ENCODE measurements at places on chromosomes 5 and 9.

- DNase-seq: no peak
Measured at GRCh38 chr5:17406423-17406838, 91.6 kb upstream of the TAF11L2 start.

DNA sequence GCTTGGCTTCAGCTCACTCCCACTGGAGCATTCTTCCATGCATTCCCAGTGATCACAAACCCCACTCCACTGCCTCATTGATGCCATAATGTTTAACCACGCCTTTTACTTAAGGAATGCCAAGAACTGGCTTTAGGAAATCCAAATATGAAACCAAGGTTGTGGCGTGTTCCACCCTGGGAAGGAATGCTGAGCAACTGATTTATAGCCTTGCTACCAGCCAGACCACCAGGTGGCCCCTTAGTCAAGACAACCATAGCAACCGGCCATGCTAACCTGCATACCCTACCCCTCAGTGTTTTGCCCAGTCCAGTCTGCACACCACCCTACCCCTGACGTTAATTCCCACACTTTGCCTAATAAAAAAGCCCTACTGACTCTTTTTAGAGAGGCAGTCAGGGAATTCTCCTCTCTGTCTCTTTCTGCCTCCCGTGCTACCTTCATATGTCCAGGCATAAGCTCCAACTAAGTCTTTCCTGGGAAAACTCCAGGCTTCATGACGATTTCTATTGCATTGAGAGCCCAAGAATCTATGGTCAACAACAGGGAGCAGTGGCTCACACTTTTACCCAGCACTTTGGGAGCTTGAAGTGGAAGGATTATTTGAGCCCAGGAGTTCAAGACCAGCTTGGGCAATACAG is 27.0 kb upstream of the PRRC2B start:
- DNase-seq: peak; percentile 31

DNA sequence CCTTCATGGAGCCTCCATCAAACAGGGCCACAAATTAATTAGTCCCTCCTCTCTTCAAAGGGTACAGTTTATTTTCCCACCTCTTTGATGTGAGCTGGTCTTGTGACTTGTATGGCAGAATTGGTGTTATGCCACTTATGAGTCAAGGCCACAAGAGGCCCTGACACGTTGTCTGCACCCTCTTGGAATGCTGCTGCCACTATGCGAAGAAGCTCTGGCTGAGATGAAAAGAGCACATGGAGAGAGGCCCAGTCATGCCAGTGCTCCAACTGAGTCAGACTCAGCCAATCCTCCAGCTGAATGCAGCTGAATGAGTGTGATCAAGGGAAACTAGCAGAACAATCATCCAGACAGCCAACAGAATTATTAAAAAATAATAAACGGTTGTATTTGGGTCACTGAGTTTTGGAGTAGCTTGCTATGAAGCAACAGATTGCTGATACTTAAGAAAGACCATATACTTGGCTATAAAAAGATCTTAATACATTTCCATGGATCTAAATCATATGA is 128.3 kb downstream of the MARCHF11 start:
- DNase-seq: no peak

DNA sequence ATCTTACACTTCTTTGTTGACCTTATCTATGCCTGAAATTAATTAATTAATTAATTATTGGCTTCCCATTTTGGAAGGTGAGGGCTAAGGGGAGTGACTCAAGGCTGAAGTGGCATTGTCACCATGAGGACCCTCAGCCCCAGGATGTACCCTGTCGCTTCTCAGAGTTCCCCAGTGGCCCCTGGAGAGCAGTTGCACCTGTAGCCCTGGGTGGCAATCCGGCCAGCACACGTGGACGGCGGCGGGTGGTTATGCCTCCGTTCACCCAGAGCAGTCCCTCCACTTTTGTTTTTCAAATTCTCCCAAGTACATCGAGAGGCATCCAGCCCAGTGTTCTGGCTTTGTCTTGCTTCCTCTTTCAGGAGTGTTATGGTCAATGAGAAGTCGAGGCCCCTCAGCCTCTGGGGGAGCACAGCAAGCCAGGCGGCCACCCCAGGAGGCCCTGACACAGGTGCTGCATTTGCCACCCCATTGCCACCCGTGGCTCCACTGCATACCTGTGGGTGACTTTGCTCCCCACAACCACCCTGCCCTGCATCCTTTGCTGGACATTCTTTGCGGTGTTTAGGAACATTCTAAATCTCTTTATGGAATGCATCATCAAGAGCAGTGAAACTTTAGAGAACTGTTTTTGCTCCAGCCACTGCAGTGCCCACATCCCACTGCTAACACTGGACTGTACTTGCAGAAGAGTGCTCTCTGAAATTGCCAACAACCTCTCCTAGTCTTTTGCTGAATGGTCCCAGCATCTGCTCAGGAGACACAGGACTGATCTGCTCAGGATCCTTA is 11.5 kb upstream of the IRX2 start:
- DNase-seq: no peak

- DNase-seq: no peak
Measured at GRCh38 chr9:107486674-107487520, 2.7 kb downstream of the KLF4 start.

DNA sequence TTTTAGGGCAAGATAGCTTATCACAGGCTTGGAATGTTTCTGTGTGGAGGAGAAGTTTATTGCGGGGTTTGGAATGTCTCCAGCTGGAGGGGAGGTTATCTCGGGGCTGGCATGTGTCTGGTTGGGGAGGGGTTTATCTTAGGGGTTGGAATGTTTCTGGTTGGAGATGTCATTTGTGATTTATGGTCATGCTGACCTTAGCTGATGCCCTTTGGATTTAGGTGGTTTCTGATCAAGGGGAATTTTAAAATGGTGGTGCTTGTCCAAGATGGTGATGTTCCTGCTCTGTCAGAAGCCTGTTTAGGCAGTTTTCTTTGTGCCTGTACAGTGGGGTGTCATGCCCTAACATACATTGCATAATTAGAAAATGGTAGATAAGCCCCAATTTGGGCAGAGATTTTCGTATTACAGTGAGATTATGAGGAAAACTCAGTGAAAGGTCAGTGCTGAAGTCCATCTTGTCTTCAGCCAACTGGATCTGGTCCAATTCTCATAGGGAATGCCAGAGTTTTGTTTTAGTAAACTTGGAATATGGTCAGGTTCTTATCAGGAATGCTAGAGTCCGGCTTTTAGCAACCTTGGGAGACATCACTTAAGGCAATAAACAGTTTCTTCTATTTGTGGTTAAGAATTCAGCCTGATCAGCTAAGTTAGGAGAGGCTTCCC is 14.3 kb downstream of the CDK20 start:
- DNase-seq: no peak

DNA sequence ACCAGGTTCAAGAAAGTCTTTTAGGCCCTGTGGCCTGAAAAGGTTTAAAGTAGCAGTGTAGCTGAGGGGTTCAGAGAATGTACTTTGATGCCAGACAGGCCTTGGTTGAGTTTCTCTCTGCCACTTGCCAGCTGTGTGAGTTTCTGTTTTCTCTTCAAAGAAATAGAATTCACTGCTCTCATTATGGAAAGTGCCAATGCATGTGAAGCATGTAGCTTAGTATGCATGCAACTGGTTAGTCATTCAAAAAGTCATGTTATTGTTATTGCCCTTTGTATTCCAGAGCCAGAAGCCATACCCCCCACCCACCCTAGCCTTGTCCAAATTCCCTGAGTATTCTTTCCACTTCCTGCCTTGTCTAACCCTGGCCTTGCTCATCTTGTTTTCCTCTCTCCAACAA is 101.7 kb downstream of the ADRB2 start:
- DNase-seq: no peak

All from HuH-7.5 (cell line).